Cortex of kidney (tissue), 1 donor: ENCODE measurements at places on chromosomes 11 and 22.

- no peak for DNase-seq
Measured at GRCh38 chr11:84962018-84962417, 665.1 kb downstream of the DLG2 start.

- no peak for DNase-seq
Measured at GRCh38 chr11:87039371-87039770, 1.6 kb downstream of the TMEM135 start.

DNA sequence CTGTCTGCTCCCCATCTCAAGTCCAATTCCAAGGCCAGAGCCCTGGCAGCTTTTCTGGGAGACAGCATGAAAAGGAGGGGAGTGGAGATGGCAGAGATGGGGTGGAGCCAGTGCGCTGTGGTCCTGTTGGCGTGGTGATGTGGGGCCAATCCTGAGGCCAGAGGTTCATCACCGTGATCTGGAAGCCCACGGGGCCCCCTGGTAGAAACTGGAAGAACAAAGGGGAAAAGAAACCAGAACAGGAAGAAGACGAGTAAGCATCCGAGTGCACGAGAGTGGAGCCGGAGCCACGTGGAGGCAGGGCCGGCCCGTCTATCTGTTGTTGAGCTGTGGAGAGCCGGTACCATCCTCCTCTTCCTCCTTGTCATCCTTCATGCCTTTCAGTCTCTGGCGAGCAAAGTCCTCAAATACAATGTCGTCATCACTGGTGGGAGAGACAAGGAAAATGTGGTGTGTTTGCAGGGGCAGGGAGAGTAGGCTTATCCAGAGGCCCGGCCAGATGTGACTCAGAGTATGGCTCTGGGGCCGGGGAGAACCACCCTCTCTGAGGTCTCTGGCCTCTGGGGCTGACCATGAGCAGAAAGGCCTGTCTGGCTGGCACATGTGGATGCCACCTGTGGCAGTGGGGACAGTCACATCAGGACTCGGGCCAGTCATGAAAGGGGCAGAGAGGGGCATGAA is 25.4 kb downstream of the TPBGL start:
- DNase-seq: no peak

DNA sequence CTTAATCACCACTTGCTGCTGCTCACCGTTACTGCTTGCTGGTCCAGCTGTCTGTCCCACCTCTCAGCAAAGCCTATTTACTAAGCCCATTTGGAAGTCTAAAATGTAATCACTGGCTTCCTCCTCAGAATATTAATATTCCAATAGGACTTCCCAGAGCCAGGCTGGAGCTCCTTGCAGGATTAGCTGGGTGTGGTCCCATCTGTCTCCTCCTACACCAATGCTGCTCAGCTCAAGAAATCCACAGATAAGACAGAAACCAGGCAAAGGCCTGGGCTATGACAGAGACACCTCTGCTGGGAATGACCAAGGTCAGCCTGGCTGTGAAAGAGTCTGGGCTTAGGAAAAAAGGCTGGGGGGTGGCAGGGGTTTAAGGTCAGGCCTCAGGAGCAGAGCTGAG is 317.8 kb downstream of the BUD13 start:
- no peak for DNase-seq

GRCh38 chr22:29839039-29839438 is 965 bp upstream of the ASCC2 start:
- no peak for DNase-seq

DNA sequence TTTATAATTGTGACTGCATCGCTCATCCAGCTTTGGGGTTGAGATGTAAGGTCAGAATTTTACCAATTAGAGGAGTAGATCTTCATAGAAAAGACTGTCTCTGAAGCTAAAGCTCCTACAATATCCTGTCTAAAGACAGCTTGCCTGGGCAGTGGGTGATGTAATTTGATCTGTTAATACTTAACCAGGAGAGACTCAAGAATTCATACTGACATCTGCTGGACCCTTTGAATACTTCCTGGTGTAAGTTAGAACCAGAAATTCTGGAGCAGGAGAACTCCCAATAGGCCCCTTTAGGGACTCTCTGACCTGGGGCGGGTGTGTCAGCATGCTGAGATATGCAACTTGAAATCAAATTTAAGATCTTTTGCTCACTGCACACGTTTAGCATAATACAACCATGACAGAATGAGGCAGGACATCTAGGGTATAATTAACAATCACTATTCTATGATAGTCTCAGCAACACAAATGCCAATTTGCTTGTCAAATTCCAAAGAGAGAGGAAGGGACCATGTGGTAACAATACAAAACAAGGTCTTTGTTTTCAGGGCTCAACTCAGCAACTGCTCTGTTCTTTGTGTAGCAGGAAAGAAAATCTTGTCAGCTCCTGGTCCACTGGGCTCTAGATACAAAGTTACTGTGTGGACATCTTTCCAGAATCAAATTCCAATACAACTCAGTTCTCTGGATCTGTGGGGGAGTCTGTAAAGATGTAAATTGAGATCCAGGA is 143.9 kb downstream of the INSC start:
- DNase-seq: no peak

DNA sequence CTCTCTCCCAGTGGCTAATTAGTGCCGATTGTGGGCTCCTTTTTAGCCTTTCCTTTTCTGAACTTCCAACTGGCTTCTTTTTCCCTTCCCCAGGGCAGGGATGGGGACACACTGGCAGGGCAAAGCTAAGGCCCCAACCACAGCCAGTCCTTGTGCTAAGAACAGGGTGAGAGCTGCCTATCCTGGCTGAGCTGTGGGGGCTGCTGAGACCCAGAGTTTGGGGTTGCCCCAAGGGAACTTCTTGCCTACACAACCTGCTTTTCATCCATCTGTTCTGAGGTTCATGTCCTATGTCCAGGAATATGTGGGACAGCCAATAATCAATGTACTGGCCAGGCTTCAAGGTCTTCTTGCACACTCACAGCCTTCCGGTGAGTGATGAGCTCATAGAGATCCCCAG is 10.0 kb upstream of the TPBGL start:
- no peak for DNase-seq

- no peak for DNase-seq
Measured at GRCh38 chr11:118641397-118642019, 34.1 kb downstream of the PHLDB1 start.

DNA sequence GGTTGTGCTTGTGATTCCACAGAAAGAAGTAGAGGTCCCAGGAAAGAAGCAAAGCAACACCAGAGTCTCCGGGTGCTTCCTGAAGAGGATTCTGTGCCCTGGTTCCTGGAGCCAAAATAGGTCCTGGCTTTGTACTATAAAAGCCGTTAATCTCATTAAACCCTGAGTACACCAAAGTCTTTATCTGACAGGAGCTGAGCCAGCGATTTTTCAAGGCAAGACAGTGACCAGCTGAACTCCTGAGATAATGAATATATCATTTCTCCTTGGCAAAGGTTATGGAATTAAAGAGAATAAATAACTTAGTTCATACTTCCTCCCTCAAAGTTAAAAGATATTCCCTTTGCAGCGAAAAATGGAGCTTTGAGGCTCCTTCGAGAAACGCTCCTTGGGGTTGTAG is 5.2 kb downstream of the TMEM138 start:
- DNase-seq: no peak

DNA sequence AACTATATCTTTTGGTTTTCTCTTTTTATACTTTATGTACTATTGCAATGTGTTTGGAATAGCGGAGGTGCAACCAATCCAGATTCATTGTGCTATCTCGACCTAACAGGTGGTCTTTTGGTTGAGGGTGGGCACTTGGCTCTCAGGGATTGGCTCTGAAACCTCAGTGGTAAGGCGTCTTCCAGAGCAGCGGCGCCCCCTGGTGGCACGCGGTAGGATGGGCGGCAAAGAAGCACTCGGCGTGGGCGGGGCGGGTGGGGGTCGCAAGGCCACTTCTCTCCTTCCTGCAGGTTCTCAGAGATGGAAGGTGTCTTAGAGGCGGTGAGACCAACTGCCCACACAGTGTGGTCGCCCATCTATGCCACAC is 19.2 kb upstream of the PLET1 start:
- DNase-seq: no peak

DNA sequence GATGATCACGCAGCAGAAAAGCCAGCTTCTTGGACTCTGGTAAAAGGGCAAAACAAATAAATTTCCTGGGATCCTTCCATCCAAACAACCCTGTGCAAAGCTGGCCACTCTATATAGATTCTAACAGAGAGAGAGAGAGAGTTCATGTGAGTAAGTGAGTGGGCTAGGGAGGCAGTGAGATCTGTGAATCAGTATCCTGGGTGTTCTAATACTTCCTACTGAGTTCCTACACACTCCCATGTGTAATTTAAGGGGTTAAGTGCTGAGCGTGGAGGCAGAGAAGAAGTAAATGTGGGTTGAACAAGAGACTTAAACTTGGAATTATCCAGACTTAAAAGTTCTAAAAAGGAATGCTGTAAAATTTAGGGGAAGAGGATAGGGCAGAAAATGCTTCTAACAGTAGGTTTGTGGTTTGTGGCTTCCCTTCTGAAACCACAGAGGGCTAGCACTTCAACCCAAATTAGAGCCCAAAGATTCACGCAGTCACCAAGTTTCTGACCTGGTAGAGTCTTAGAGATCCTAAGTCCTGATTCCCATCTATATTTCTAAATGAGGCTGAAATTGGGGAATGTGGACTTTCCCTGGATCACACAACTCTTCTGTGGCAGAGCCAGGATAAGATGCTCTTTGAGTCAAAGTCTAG is 413.9 kb downstream of the TENM4 start:
- DNase-seq: no peak

DNA sequence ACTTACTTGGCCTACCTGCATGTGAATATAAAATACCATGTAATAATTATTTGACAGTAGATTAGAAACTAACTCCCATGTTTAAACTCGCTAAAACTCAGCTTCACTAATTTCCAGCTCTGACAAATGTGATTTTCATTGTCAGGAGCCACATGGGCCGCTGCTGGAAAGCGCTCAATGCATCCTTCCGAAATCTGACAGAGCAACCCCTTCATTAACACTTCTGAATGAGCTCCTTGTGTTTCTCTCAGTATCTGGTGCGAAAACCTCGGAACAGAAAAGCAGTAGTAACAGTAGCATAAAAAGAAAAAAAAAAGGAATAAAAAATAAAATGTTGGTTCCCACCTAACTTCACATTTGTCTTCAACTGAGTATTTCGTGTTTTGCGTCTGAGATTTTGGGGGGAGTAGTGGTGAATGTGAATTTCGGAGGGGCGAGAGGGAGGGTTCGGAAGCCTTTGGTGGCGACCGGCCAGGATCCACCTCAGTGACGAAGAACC is 710 bp downstream of the MTCH2 start:
- DNase-seq: no peak

- no peak for DNase-seq
Measured at GRCh38 chr11:134714021-134714656, 302.1 kb upstream of the B3GAT1 start.

DNA sequence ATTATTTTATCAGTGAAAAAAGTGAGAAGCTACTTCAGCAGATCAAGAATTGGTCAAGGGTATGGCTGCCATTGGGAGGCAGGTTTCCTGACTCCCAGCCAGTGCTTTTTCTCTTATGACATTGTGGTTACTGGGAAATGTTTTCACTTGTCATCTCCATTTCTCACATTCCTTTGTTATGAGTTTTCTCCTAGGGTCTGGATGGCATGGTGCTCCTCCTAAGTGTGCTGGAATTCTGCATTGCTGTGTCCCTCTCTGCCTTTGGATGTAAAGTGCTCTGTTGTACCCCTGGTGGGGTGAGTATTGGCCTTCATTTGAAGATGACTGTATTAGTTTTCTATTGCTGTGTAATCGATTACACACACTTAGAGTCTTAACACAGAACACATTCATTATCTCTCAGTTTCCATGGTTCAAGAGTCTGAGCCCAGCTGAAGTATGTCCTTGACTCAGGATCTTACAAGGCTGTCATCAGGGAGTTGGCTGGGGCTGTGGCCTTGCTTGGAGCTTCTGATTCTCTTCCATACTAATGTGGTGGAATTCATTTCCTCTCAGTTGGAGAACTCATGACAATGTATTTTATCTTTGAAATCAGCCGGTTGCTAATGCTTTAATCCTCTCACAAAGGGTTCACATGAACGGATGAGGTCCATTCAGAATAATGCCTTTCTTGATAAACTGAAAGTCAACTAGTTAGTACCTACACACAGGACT is 21.0 kb upstream of the MS4A6E start:
- no peak for DNase-seq

GRCh38 chr11:101885631-101886030 is 29.2 kb upstream of the CEP126 start:
- no peak for DNase-seq

GRCh38 chr11:110134110-110134509 is 40.9 kb downstream of the ZC3H12C start:
- no peak for DNase-seq

DNA sequence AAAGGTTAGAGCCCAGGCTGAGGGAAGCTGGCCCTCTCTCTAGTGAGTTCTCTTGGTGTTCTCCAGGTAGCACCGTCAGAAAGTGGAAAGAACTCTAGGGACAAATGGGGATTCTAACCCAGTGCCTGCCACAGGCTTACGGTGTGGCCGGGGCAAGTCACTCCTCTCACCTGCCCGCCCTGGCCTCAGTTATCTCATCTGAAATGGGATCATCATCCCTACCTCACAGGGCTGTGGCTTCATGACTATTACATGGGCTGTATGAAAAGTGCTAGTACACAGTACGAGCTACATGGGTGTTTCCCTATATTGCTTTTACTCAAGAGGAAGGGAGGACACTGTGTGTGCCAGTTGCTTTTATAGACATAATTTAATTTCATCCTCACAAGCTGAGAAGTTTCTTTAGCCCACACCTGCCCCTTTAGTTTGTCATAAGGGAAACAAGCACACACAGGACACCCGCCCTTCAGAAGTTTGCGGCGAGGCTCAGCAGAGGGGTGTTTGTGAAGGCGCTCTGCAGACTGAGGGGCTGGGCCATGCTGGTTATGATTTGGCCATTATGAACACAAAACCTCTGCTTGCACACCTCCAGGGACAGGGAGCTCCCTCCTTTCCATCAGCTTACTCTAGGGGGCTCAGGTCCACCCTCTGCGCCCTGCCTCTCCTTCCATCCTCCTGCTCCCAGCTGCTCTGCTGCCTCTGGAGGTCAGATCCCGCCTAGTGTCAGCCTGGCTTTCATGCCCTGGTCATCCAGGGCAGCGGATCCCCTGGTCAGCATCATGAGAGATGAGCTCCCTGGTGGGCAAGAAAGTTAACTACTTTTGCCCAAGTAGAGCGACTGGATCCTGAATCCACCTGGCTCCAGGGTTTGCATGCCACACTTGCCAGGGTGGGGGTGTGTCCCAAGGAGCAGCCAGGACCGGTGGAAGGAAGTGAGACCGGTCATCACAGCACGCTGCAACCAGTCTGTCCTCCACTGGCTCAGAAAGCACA is 1.2 kb downstream of the KLHL35 start:
- no peak for DNase-seq

DNA sequence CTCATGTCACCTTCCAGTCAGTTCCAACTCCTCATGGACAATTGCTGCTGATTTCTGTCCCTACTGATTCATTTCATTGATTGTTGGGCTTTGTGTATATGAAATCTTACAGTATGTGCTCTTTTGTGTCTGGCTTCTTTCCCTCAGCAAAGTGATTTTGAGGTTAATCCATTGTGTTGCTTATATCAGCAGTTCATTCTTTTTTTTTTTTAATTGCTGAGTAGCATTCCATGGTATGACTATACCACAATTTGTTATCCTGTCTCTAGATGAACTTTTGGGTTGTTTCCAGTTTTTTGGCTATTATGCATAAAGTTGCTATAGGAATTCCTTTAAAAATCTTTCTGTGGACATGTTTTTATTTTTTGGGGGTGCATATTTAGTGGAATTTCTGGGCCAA is 59.9 kb downstream of the NXPE1 start:
- no peak for DNase-seq

GRCh38 chr11:12239396-12239795 is 129.0 kb downstream of the MICAL2 start:
- no peak for DNase-seq

- no peak for DNase-seq
Measured at GRCh38 chr11:134120143-134120850, 51.4 kb downstream of the JAM3 start.
